Lower lobe of right lung (tissue), 2 donors: ENCODE measurements at places on chromosomes 7 and 10. TPM values are rescaled to one million over a fixed set of nuclear protein-coding genes. Genes with fewer than 3 reads are reported as not detected.

GRCh38 chr7:391411-391951, 101.5 kb downstream of the FOXL3 start:
- no peaks in the 10 kb centered on the region for H3K36me3 ChIP-seq
- DNase-seq: peak; percentile 44
- no peak overlapping the region for H3K4me3 ChIP-seq

The MBL2 gene
- total RNA-seq: not detected

The PROSER2 gene
- 18.0 TPM for total RNA-seq

DNA sequence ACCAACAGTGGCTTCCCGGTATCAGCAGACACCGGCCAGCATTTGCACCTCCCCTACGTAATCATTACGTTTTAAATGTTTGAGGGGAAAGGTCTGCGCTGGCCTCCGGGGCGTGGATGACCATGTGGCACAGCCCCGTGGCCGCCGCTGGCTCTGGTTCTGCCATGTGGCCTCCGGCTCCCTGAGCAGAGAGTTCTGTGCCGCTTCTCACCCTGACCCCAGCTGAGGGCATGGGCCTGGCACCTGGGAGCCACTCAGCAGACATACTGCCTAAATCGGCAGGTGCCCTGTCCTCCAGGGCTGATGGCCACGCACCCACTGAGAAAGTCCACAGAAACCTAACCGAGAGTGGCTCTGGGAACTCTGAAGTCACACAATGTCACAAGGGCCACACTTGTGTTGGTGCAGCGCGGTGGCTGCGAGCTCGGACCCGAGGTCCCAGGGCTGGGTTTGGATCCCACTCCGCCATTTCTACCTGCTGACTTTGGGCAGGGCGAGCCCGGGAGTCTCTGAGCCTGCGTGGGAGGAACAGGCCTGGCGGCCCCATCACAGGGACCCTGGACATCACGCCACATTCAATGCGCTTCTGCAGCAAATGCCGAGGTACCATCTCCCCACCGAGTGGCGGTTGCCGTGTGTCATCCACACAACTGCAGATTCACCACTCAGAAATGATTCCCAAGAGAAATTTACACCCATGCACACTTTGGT, 25.3 kb downstream of the CFAP46 start:
- no peak overlapping the region for H3K27ac ChIP-seq
- H3K27me3 ChIP-seq: peaks cover 13% of the 10 kb centered on the region
- H3K4me1 ChIP-seq: no peaks in the 10 kb centered on the region
- peak; percentile 26 for DNase-seq

The PNLIPRP2 gene
- not detected for total RNA-seq

The CRHR2 gene
- not detected for total RNA-seq

GRCh38 chr7:93178213-93178612, 30.0 kb upstream of the SAMD9L start:
- no peak for DNase-seq
- no peak overlapping the region for H3K4me3 ChIP-seq
- H3K27me3 ChIP-seq: no peaks in the 10 kb centered on the region
- H3K36me3 ChIP-seq: no peaks in the 10 kb centered on the region
- no peak overlapping the region for H3K27ac ChIP-seq

DNA sequence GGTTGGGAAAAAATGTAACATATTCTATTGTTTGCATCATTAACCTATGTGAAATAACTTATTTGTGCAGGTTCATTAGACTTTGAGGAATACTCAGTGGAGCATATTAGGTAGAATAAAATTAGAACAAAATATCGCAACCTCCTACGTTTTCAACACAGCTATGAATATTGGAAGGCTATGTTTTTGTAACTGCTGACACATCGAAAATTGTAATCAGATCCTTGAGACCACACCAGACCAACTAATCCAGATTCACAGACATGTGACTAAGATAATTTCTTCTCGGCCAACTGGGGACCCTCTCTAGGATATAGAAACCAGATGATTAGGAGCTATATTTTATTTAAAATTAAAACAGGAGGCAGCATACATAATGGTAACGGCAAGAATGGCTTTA, 77.5 kb upstream of the VWC2 start:
- DNase-seq: no peak
- no peak overlapping the region for H3K4me3 ChIP-seq
- no peak overlapping the region for H3K27ac ChIP-seq
- H3K36me3 ChIP-seq: no peaks in the 10 kb centered on the region
- H3K4me1 ChIP-seq: no peaks in the 10 kb centered on the region

The CYP3A7 gene
- 0.21 TPM for total RNA-seq

- no peaks in the 10 kb centered on the region for H3K4me1 ChIP-seq
- H3K27ac ChIP-seq: no peak overlapping the region
- H3K27me3 ChIP-seq: no peaks in the 10 kb centered on the region
- DNase-seq: no peak
Measured at GRCh38 chr7:132557489-132558044, 18.7 kb downstream of the PLXNA4 start.

The DCLRE1A gene
- 7.1 TPM for total RNA-seq

- peak overlapping the region; percentile 61 for H3K27ac ChIP-seq
- H3K36me3 ChIP-seq: no peaks in the 10 kb centered on the region
- DNase-seq: peak; percentile 57
Measured at GRCh38 chr7:36128448-36129047, 24.5 kb upstream of the EEPD1 start.

- no peaks in the 10 kb centered on the region for H3K4me1 ChIP-seq
- no peak overlapping the region for H3K27ac ChIP-seq
- no peaks in the 10 kb centered on the region for H3K36me3 ChIP-seq
Measured at GRCh38 chr10:49219248-49219647, 31.1 kb upstream of the TMEM273 start.
